ENCODE measurements at places on chromosomes 3 and 15.

GRCh38 chr15:41970456-41970855, 1.9 kb downstream of the EHD4 start:
- no peak for DNase-seq

GRCh38 chr3:22284559-22284958, 533.5 kb upstream of the ZNF385D start:
- DNase-seq, result peak; percentile 56

- peak; percentile 74 for DNase-seq
Measured at GRCh38 chr3:149566292-149566975, 91.4 kb downstream of the WWTR1 start.

GRCh38 chr15:40543082-40543481, 21.8 kb downstream of the CCDC32 start:
- no peak for DNase-seq

DNA sequence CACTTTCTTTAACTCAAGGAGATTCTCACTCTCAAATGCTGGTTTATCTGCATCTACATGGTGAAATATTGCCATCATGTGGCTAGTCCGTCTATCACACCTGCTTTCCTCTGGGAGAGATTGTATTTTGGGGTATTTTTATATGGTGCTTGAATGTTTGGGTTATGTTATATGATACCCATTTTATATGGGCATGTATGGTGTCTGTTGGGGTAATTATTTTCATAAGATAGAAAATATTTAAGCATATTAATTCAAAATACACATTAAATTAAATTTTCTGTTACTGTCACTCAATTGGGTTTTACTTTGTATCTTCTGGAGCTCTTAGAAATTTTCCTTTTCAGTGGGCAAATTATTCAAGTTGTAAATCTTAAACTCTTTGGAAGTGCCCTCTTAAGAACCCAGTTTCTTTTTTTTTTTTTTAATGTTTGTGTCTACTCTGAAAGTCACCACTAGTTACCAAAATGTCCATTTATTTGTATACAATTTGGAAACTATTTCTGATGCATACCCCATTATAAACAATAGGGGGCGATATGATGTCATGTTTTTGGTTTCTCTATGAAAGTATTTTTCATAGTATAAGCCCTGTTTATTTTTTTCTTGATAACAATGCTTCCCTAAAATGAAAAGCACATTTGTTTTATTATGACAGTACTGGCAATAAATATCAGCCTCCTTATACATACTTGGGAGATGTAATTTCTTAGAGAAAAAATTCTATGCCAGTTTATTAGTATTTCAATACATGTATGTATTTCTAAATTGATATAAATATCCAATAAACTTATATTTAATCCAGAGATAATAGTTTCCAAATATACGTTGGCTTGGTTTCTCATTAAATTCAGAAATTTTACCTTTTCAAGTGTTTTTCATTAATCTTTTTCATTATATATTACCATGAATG, 36.1 kb upstream of the PLSCR5 start:
- DNase-seq, result peak; percentile 78

DNA sequence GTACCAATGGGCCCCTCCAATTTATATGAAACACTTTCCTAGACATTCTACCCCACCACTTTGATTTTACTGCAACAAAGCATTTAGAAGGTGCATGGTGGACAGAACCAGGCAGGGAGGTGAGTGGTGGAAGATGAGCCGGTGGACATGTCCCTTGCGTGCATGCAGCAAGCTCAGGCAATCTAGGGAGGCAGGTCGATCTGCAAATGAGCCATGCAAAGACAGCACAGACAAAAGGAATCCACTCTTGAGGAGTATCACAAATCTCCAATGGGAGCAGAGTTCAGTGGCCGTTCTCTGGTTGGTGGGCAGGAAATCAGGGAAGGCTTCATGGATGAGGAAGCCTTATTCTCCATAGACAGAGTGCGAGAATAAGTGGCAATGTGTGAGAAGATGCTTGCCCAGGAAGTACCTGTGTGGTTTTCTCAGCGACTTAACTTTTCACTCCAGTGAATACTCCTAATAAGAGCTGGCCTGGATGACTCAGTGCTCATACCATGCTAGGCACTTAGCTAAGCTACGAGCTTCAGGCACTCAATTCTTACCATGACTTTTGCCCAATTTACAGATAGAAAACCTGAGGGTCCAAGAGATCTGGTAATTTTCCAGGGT, 152.5 kb downstream of the FOXP1 start:
- no peak for DNase-seq

DNA sequence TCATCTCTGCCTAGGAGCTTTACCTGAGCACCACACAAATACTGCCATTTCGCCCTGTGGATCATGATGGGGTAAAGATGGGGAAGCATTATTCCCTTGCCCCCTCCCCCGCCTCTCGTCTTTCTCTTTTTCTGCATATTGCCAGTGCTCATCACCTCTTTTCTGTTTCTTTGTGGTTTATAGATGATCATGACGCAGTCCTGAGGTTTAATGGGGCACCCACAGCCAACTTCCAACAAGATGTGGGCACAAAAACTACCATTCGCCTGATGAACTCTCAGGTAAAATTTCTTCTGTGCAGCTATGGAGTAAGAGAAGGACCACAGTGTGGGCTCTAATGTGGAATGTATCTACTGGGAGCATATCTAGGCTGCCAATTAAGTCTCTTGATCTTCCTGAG, 88.2 kb downstream of the RPL39L start:
- DNase-seq, result no peak

DNA sequence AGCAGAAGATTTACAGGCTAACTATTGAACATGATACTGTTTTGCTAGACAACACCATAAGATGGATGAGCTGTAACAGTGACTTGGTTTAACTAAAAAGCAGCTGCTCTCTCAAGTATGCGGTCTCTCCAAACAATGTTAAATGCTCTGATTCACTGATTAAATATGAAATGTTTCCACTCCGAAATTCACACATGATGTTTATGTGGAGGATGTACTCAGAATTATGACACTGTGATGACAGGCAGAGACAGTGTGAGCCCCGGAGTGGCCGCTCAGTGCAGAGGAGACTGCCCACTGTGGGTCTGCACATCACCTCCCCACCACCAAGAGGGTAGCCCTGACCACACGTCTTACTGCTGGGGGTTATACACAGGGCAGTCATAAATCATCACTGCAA, 83.9 kb upstream of the MEX3B start:
- peak; percentile 85 for DNase-seq

DNA sequence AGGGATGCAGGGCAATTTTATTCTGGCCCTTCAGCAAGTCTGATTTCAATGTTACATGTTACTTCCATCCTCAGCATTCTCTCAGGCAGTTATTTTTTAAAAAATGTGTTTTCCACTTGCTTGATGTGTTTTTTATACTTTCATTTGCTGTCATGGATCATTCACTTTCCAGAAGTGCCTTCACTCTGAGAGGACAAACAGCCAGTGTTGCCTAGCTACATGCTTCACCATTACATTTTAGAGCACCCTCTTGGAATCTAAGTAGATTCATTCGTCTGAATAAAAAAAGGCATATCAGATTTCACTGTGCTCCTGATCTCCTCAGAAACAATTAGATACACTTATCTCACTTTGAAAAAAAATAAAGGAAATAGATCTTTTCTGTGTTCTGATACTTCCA, 93.6 kb upstream of the POU1F1 start:
- DNase-seq, result peak; percentile 52

GRCh38 chr3:108177536-108177935, 44.7 kb downstream of the IFT57 start:
- DNase-seq, result no peak

GRCh38 chr3:114829783-114830182, 317.3 kb downstream of the ZBTB20 start:
- DNase-seq, result no peak

- no peak for DNase-seq
Measured at GRCh38 chr3:110895054-110895453, 176.6 kb upstream of the NECTIN3 start.

- DNase-seq, result no peak
Measured at GRCh38 chr3:40502034-40502433, 3.8 kb upstream of the ZNF620 start.

DNA sequence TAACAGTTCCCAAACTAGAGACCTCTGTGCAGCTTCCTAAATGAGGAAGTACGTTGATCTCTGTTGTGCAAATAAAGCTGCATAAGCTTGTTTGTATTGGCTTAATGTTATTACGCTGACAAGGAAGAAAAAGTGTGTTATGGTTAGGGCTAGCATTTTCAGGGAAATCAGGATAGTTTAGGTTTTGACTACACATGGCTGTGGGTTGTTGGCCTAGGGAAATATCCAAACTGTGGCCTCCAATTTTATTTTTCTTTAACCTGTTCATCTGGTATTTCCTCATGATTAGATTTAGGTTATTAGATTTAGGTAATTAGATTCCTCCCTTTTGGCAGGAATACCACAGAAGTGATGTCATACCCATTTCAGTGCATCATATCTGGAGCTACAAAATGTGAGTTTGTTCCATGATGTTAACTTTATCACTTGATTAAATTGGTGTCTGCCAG, 8.7 kb upstream of the MCCC1 start:
- DNase-seq, result no peak

DNA sequence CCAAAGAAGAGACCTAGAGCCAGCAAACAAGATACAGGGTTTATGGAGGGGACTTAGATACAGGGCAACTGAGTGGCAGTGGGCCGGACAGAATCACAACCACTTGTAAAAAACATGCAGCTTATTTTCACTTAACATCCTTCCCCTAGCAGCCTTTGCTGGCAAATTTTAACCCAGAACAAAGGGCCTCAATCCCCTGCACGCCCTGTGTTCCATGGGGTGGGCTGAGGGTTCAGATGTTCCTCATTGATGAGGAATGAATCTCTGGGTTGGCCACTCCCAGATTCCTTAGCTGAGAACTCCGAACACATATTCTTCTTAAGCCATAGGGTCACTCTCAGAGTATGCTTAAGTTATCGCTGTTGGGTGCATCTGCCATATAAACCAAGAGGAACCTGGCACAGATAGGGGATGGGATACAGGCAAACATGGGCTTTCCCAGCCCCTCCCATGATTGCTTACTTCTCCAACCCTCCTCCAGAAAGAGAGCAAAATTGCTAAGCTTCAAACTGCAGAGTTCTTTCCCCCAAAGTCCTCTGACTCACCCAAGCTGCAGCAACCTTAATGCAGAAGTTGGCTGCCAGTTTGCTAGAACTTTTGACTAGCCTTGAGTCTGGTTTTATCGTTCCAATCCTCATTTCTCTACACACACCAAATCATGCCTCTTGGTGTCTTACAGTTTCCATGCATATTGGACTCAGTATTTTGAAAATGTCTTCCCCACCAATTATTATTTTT, 146.9 kb downstream of the CD47 start:
- peak; percentile 52 for DNase-seq

DNA sequence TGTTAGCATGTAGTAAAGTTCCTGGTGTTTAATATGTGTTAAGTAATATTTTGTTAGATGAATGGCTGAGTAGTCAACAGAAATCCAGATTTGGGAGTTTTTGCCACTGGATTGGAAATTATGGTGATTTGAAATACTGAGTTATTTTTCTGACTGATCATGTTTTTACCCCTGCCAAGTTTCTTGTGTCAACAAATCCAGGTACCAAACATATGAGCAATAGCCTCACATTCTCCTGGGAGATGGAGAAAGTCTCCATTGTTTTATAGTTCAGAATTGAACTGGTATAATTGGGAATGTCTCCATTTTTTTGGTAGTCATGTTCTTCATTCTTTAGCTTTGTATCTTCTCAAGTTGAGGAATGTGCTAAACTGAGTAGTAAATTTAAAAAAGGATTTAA, 767.2 kb upstream of the LMCD1 start:
- DNase-seq, result no peak

- DNase-seq, result no peak
Measured at GRCh38 chr3:189708375-189708774, 77.2 kb downstream of the TP63 start.

- peak; percentile 87 for DNase-seq
Measured at GRCh38 chr15:38758043-38758442, 193.4 kb upstream of the RASGRP1 start.

DNA sequence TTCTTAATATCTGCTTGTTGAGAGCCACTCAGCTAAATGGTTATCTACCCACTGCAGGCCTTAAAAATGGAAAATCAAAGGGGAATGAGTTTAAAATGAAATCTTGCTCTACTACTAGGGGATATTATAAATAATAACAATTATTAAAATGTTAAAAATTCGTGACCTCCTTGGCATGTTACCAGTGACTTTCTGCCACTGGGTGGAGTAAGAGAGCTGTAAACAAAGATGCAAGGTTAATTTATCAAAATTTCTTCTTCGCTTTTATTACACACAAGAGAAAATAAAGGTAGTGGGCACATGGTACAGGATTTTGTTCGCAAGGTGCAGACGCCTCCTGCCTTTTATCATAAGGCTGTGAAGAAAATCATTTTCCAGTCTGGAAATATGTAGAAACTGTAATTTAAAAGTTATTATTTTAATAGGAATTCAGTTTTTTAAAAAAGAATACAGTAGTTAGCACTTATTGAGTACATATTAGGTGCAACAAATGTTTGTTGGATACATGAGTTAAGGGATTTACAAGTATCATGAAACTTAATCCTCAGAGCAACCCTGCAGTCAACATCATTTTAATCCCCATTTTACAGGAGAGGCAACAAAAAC, 272.6 kb downstream of the SUCLG2 start:
- DNase-seq, result peak; percentile 71

- peak; percentile 78 for DNase-seq
Measured at GRCh38 chr15:81001152-81002008, 657 bp downstream of the TLNRD1 start.

GRCh38 chr3:14907043-14907966, 40.1 kb upstream of the NR2C2 start:
- no peak for DNase-seq

DNA sequence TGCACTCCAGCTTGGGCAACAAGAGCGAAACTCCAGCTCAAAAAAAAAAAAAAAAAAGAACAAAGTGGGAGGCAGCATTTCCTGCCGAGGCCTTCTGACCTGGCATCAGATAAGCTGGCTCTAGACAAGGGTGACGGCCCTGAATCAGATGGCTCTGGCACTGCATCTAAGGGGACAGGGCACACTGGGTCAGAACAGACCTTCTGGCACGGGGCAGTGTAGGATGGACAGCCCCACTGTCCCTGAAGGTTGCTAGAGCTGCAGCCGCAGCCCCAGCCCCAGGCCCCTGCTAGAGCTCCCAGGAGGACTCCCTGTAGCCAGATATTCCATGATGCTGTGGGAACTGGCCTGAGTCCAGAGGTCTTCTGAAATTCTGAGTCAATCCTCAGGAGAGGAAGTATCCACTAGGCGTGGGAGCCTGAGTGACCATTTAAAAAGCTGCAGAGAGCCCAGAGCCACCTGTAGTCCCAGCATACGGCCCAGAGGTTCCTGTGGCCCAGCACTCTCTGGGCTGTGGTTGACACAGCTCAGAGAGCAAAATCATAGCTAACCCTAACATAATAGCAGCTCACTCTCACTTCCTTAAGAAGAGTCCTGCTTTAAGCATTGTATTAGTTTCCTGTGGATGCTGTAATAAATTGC, 69.2 kb upstream of the MFGE8 start:
- DNase-seq, result peak; percentile 83

GRCh38 chr3:113051787-113052186, 61.0 kb downstream of the GTPBP8 start:
- DNase-seq, result peak; percentile 42

DNA sequence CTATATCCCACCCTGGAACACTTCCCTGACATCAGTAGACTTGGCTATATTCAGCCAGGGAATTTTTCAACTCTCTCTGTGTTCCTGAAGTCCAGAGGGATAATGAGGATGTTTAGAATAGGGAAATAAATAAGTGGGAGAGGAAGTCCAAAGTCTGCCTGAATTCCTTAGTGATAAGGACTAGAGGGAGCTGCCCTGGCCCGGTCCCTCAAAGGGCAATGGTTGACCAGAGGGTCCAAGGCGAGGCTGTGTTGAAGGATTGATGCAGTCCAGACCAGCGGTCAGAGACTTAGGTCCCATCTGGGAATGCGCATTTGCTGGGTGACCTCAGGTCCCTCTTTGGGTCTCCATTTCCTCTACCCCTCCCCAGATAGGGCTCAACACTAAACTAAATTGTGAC, 7.9 kb downstream of the VIPR1 start:
- no peak for DNase-seq

All from adipocyte (in vitro differentiated cells).